ENCODE measurements at places on chromosomes 12 and 14.

DNA sequence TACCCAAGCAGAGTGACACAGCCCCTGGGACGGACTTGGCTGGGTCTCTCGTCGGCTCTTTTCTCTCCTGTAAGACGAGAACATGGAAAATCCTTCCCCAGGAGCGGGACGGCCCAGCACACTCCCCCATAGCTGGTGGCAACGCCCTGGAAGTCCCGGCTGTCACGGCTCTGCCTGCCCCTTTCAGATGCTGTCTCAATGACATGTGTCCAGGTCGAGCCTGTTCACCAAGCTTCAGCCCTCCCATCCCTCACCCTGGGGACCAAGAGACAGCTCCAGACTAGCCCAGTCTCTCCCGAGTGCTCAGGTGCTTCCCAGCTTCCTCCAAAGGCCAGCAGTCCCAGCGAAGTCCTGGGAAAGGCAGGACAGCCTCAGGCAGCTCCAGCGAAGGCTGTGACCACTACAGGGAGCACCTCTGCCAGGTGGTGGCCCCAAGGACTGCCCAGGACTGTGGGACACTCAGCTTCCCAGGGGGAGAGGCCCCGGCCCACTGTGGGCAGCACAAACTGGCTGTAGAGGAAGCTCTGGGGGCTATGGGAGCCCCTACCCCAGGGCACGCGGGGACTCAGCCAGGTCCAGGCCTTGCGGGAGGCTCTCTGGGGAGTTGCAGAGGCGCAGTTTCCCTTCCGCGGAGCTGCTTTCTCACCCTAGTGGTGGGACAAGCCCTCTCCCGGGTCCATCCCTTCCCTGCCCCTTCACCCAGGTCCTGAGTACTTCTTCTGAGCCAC lies 33.6 kb downstream of the TNFAIP2 start:
- no peak for DNase-seq

DNA sequence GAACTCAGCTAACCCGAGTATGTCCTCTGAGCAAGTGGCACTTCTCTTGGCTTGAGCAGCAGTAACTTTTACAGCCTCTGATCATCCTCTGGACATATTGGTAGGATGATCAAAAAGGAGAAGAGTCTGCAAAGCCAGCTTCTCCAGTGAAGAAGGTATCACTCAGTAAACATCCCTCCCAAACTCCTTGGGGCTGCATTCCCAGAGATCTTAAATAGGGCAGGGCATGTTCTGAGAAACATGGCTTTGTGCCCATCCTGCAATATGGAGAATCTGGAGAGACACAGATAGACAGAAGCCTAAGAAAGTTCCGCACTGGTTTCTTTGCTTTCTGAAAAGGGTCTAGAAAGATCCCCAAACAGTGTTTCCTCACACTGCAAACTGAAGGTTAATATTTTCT lies 65.4 kb downstream of the RBM19 start:
- DNase-seq = no peak

DNA sequence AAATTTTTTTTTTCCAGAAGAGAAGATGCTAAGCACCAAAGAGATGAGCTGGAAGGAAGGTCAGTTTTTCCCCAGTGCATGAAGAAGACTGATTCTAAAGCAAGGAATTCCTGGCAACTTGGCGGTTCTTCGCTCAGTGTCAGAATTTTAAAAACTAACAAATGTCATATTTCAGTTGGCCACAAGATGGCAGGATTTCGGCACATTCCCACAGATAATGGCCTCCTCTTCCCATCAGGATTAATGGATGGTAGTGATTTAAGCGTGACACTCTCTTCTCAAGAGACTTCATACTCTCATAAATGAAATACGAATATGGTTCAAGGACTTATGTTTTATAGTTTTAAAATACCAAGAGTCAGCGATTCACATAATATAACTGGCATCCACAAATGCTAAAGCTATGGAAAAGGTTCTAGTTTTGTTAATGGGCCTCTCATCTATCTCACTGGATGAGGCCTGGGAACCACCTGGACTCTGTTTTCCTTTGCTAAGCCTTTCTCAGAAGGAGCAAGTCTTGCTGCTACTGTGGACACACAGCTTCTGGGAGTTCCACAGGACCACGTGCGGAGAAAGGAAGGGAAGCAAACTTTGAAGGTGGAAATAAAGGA lies 46.1 kb upstream of the PTPRO start:
- no peak for DNase-seq

- DNase-seq = peak; percentile 52
Observed at GRCh38 chr14:105485739-105486162, 935 bp upstream of the CRIP1 start.

DNA sequence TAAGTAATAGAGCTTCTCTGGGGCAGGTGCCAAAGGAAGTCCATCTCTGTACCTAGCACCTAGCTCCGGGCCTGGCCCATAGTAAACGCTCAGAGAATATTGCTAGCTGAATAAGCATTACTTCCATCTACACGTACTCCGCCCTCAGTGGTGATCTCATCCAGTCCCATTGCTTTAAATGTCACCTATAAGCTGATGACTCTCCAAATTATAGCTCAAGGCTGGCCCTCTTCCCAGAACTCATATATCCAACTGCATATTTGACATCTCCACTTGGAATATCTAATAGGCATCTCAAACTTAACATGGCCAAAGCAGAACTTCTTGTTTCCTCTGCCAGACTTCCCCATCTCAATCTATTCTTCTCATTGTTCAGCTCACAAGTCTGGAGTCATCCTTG lies 6.9 kb upstream of the DYNLL1 start:
- DNase-seq = no peak

- DNase-seq = no peak
Observed at GRCh38 chr12:91846466-91847055, 299.1 kb downstream of the BTG1 start.

GRCh38 chr12:119788786-119789185 lies 88.3 kb downstream of the CIT start:
- no peak for DNase-seq

DNA sequence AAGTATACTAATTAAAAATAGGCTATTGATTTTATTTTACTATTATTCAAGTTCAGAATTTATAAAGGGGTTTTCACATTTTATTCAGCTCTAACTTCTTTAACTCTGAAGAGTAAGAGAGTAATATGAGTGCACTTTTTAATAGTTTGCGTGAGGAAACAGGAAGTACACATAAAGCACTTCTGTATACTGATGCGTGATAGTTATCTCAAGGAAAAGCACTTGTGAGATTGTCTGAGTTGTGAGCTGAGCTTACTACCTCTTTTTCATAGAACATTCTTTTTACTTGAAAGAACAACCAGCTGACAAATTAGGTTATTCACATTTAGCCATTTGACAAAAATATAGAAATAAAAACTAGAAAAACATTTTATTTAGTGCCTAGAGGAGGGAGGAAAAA lies 1.9 kb downstream of the RAD51AP1 start:
- DNase-seq = no peak

- no peak for DNase-seq
Observed at GRCh38 chr12:105228494-105228893, 7.5 kb downstream of the APPL2 start.

DNA sequence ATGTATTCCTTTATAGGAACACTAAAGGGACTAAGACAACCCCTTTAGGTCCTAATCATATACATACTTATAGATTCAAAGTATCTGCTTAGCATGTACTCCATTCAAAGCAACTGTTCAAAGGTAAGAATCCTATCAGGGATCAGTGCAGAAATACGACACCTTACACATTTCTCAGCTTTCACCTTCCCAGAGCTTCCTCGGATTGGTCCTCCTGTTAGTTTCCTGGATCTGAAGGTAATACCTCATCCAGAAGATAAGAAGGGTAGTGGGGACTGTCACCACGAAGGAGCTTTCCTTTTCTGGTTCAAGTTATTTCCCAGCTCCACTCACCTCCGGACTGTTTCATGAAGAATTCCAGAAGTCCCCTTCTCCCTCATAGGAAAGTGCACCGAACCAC lies 38.0 kb downstream of the RCOR1 start:
- no peak for DNase-seq

DNA sequence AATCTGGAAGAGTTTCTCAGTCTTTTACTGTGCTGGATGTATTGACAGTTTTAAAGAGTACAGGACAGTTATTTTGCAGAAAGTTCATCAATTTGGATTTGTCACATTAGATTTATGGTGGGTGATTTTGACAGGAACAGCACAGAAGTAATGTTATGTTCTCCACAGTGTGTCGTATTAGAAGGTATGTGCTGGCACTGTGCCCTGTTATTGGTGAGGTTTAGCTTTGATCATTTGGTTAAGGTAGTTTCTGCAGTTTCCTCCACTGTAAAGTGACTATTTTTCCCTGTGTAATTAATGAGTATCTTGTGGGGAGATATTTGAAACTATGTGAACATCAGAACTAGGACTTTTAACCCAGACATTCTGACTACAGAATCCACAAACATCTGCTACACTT lies 308.5 kb upstream of the TBX3 start:
- no peak for DNase-seq

GRCh38 chr14:104181761-104182530 lies 43.6 kb downstream of the KIF26A start:
- no peak for DNase-seq

DNA sequence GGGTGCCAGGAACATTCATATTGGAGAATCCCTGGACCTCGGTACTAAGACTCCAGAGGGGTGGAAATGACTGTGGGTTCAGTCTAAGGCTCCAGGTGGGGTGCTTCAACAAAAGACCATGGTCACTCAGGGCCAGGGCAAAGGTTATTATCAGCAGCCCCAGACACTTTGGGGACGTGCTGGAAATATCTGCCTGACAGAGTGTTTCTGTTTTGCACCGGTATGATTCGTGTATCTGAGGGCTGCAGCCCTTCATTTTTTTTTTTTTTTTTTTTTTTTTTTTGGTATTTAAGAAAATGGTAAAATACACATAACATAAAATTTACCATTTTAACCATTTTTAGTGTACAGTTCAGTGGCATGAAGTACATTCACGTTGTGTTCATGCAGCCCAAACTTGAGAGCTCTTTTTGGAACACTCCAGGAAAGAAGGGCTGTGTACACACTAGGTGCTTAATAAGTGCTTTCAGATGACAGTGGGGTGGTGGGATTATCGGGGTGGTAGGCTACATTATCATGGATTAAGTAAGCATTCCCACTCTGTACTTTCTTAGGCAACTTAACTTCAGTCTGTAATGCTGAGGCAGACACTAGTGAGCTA lies 120.3 kb downstream of the CHST11 start:
- no peak for DNase-seq

DNA sequence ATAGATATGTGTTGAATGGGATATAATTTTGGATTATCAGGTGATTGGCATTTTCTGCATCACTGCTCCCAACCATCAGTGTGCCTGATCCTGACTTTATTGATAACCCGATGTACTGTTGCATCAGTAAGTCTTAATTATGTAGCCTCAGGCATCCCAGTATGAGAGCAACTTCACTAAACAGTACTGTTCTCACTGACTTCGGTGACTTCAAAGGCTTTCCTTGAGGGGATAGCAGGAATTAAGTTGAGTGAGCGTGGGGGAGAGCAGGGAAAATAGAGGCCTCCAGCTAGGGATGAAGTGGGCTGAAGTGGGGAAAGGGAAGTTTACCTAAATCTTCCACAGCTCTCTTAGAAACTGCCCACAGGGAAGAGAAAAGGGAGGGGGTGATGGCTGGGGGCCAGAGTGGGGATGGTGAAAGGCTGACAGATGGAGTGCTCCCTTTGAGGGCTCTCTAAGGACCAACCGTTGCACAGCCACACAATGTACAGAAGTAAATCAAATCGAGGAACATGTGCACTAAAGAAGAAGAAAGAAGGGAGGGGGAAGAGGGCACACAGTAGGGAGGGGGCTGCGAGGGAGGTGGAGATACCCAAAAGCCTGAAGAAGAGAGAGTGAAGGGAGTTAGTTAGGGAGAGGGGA lies 10.7 kb upstream of the NEUROD4 start:
- no peak for DNase-seq

DNA sequence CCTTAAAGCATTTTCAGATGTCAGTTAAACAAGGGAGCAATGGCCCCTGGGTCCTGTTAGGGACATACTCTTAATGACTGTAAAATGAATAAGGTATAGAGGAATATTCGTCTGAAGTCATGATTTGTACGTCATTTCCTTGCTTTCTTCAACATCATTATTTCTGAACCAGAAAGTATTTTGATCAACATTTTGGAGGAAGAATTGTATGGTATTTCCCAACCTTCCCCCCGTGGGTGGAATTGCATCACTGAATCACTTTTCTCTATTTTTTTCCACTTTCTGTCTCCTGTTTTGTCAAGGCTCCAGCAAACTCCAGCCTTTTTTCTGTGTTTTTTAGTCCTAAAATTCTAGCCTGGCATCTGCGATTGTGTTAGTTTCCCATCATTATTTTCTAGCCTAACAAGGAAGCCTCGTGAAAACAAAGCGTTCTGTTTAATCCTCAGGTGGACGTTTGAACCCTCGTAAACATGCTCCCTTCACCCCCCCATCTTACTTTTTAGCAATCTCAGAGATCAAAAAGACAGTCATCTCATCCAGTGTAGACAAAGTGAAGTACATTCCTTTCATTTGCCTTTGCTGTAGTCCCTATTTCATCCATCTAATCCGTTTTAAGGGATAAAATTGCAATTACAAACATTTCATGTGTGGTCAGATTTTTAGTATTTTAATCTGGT lies 62.3 kb downstream of the ETV6 start:
- DNase-seq = no peak

- DNase-seq = peak; percentile 43
Observed at GRCh38 chr14:45135156-45135555, 574 bp upstream of the FANCM start.

DNA sequence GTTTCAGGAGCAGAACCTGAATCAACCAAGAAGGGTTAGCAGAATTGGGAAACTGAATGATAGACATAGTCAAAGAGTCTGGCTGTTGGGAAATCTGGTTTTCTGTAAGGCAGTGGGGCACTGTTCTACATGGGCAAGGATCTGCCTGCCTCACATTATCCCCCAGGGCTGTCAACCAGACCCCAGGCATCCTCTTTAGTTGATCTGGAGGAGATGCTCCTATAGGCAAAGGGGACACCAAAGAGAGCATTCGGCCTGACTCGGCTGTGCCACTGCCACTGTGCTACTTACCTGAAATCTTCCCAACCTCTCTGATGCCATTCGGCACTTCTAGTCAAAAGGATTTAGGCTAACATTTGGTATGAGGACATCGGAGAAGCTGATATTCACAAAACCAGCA lies 4.1 kb downstream of the ISCU start:
- DNase-seq = no peak

DNA sequence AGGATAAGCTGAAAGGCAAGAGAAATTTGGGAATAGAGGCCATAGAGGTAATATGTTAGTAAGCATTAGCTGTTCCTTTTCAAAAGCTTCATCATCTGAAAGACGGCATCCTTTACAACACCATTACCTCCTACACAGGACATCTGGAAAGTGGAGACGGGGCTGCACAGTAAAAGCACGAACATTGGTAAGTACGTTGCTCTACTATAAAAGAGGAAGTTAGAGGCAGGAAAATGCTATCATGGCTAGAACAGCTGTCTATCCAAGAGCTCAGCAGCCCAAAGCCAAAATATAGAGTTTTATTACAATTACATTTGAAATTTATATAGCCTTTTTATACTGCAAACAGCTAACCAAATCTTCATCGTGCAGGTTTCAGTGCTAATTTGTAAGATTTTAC lies 172.3 kb upstream of the GRIP1 start:
- DNase-seq = no peak

DNA sequence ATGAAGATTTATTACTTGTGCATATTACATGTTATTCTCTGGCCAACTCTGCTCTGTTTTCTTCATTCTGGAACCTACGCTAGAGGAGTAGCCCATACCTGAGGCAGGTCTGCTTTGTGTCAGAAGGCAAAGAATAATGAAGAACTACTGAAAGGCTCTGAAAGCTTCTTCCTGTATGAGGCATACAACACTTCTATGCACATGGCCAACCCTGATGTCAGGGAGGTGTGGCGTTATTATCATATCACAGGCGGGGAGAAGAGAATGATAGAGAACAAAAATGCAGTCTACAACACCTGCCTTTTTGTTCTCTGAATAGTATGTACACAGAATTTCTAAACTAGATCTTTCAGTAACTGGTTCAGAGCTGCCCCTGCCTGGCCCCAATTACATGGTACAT lies 32.5 kb upstream of the CRY1 start:
- no peak for DNase-seq
